ENCODE measurements at places on chromosomes 7 and 10.

GRCh38 chr10:126597211-126597610 lies 73.3 kb downstream of the C10orf90 start:
- no peak for DNase-seq

DNA sequence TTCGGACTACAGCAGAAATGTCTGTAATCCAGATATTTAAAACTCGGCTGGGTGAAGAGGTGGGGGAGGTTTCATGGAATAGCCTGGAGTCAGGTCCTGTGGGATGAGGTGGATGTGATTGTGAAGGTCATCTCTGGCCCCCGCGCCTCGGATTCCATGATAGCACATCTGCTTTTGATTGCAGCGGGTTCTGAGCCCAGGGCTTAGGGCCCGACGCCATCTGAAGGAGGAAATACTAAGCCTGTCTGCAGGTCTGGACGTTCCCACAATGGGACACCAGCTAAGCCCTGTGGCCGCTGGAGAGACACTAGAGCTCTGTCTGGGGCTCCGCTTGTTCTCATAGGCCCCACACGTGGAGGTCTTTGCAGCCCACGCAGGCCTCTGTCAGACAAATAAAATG lies 328.7 kb downstream of the CXCL12 start:
- DNase-seq = no peak

GRCh38 chr10:22341190-22341925 lies 3.9 kb upstream of the SPAG6 start:
- DNase-seq = no peak

GRCh38 chr10:47361293-47361692 lies 13.1 kb downstream of the RBP3 start:
- DNase-seq = no peak

GRCh38 chr10:30830315-30831230 lies 201.0 kb upstream of the LYZL2 start:
- DNase-seq = no peak

- no peak for DNase-seq
Observed at GRCh38 chr7:35555386-35555785, 139.5 kb downstream of the HERPUD2 start.

DNA sequence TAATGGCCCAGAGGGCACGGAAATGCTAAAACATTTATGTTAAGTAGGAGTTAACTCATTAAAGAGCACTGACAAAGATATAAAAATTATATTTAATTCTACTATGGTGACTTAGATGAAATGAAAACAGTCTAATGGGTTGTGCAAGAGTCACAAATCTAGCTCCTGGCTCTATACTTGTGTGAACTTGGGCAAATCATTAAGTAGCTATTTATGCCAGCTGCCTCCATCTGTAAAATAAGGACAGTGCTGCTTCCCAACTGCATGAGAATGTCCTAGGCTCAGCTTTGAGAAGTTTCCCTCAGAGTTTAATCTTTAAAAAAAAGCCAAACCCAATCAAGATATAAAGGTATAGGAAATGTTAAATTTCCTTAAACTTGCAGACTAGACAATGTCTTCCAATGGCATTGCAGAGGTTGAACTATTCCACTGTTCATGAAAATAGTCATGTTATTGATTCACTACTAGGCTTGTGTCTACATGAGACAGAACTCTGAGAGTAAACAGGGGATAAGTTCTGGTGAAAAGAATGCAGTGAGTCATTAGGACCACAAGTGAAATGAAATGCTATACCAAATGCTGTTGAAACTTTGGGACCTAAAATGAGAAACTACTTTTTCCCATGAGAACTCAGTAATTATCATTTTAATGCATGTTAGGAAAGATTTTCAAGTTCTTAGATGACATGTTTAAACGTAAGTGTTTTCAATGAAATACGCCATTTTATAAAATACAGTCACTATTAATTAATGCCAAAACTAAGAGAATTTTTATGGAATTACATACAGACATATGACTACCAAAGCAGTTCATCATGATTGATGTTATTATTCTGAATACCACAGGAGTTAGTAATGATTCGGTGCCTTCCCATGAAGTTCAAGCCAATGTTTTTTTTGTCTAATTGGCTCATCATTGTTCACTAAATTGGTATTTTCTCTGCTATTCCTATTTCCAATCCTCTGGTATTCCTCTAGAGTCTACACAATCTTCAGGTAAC lies 84.2 kb downstream of the CDK6 start:
- DNase-seq = no peak

- no peak for DNase-seq
Observed at GRCh38 chr10:75542906-75543305, 111.5 kb downstream of the LRMDA start.

DNA sequence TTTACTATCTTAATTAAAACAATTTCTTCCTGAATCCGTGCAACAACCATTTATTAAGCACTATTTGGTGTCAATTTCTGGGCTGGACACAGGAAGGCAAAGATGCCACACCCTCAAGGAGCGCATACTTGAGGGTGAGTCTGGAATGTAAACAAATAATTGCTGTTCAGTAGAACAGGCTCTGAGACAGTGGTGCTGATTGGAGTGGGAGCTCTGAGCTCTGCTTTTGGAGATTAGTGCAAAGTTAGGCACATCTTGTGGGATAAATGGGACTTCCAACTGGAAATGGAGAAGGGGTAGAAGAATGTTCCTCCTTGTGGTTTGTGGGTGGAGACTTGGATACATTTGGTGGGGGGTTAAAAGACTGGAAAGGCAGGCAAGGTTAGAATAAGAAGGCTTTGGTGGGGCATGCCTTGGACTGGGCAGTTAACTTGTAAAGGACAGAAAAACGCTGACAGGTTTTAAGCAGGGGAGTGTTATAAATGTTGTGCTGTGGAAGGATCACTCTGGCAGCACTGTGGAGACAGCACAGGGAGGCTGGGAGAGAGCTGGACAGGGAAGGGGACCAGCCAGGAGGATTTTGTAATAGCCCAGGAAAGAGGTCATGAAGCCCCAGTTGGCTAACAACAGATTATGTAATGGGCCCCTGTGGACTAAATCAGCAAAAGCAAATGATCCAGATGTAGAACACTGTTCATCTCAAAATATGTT lies 80.7 kb downstream of the ZNF365 start:
- no peak for DNase-seq

All from esophagus squamous epithelium (tissue), 5 donors.